ENCODE measurements at places on chromosomes 13 and 19.

DNA sequence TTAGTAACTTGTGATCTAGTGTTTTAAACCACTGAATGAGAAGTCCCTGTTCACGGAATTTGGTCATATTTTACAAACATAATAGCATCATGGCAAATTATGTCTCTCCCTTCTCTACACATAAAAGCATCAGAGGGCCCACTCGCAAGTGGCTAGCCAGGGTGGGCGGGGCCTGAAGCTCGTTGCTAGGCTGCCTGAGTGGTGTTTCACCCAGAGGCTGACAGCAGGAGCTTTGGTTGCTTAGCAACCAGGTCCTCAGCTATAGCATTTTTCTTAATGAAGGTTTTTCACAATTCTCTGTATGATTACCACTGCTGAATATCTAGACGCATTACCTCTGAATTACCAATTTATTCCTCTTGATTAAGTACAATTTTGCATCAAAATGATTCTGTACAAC is 126.5 kb downstream of the NALCN start:
- DNase-seq, result peak; percentile 7

DNA sequence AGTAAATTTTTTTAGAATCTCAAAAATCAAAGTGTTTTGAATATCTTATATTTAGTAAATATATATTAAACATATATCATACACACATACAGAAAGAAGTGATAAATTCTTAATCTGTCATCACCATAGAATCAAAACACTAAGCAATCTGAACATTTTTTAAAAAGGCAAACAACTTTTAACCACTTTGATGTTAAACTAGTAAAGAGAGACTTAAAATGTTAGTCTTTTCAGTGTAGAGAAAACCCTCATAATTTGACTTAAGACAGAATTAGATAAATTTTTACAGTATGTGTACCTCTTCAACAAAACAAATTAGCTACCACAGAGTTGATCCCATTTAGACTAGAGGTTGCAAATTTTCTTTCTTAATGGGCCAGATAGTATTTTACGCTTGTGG is 13.4 kb downstream of the SUPT20H start:
- no peak for DNase-seq

DNA sequence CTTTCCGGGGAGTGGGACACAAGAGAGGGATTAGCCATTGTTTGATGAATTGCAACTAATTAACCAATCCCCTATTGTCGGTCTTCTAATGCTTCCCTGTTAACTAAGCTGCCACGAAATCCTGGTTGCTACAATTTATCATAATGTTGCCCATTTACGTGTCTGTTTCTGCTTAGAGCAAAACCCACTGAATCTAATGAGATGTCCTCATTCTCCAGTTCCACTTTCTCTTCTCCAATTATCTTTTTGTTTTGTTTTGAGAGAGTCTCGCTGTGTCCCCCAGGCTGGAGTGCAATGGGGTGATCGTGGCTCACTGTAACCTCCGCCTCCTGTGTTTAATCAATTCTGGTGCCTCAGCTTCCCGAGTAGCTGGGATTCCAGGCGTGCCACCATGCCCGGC is 5.2 kb upstream of the DPP9 start:
- DNase-seq, result no peak

GRCh38 chr19:1238369-1239303 is 831 bp upstream of the CBARP start:
- DNase-seq, result no peak

DNA sequence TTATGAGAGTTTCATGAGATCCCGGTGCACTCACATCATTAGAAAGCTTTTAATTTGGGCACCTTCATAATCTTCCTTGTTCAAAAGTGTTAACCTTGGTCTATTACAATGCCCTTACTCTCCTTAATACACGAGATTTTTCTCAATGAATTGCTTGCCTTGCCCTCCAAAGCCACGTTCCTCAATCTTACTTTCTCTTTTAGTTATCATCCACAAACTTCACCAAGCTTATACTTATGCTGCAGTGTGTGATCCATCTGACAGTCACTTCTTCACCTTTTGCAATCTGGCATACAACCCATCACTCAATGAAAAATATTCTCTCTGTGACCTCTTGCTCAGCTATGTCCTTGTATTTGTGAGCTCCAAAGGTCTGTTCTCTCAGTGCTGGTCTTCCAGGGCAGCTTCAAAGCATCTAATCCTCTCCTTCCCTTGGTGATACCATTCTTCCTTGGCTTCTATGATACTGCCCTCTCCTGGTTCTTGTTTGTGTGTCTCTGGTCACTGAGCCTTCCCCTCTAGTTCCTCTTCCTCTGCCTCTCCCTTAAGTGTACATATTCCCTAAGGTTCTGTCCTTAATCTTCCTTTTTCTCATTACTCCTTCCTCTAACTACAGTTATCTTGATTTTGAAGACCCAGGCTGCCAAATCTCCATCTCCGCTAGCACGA is 202.2 kb upstream of the STARD13 start:
- no peak for DNase-seq

DNA sequence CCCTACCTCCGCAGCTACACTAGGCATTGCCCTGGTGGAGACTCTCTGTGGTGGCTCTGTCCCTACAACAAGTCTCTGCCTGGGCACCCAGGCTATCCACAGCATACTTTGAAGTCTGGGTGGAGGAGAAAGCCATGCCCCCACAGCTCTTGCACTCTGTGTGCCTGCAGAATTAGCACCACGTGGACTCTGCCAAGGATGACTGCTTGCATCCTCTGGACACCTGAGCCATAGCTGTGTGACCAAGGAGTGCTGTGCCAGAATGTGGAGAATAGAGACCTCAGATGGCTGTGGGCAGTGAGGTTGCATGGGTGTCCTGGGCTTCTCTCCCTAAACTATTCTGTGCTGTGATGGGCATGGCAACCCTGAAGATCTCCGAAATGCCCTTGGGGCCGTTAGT is 21.2 kb upstream of the MCF2L start:
- DNase-seq, result no peak

- no peak for DNase-seq
Measured at GRCh38 chr13:111623208-111623607, 302.8 kb downstream of the TEX29 start.

- DNase-seq, result no peak
Measured at GRCh38 chr13:27201661-27202060, 30.1 kb upstream of the USP12 start.

DNA sequence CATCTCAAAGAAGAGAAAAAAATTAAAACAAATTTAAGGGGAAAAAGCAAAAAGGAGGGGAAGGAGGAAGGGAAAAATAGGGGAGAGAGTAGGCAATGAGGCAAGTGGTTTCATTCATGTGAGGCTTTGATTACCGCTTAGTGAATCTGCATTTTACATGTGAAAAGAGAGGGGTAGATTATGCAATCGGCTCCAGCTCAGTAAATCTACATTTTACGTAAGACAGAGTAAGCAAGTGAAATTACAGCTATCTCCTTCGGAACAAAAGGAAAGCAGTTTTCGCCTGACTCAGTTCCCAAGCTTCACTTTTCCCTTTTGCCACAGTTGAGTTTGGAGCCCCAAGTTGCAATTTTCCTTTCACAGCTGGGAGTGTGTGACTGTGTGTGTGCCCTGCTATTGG is 16.0 kb upstream of the OLFM2 start:
- DNase-seq, result no peak

GRCh38 chr19:4908781-4909155 is 533 bp upstream of the UHRF1 start:
- DNase-seq, result no peak

DNA sequence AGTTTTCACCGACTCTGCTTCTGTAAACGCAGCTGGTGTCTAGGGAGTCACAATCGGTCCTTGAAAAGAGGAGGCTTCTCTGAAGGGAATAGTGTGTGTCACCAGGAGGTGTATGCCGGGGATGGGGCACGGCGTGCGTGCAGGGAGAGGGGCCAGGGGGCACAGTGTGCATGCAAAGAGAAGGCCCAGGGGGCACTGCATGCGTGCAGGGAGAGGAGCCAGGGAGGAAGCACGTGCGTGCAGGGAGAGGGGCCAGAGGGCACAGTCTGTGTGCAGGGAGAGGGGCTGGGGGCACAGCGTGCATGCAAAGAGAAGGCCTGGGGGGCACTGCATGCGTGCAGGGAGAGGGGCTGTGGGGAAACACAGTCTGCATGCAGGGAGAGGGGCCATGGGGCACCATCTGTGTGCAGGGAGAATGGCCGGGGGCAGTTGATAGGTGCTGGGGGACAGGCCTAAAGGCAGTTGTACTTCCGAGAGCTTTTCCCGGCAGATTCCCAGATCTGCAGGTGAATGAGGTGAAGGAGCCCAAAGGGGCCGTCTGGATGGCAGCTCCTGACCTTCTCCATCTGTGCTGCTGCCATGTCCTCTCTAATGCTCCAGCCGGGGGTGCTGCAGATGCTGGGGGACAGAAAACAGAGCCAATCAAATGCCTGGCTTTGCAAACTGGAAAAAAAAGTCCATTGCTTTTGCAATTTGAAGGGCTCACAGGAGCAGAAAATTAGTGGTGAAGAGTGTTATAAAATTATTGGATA is 36.4 kb downstream of the ATP11A start:
- DNase-seq, result no peak

DNA sequence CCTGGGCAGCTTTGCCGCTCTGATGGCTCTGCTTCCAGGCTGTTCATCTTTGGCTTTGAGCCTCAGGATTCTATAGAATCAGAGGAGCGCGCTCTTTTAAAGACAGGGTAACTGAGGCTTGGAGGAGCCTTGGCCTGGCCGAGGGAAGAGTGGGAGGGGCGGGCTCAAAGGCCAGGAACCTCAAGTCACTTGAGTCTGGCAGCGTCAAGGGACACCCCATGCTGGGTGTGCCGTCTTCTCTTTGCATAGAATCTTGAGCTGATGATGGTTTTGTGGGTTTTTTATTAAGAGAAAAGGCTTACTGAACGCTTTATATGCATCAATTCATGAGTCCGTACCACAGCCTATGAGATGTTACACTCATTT is 1.1 kb downstream of the PGLS start:
- no peak for DNase-seq

DNA sequence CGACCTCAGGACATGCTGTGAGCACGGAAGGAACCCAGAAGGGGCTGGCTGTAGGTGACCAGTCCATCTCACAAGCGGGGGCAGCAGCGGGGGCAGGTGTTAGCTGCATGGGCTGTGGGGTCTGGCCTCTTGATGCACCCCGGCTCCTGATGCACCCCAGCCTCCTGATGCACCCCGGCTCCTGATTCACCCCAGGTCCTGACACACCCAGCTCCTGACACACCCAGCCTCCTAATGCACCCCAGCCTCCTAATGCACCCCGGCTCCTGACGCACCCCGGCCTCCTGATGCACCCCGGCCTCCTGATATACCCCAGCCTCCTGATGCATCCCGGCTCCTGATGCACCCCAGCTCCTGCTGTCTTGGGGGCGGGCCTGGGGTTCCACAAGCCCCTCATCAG is 7.4 kb downstream of the LSM7 start:
- DNase-seq, result no peak

DNA sequence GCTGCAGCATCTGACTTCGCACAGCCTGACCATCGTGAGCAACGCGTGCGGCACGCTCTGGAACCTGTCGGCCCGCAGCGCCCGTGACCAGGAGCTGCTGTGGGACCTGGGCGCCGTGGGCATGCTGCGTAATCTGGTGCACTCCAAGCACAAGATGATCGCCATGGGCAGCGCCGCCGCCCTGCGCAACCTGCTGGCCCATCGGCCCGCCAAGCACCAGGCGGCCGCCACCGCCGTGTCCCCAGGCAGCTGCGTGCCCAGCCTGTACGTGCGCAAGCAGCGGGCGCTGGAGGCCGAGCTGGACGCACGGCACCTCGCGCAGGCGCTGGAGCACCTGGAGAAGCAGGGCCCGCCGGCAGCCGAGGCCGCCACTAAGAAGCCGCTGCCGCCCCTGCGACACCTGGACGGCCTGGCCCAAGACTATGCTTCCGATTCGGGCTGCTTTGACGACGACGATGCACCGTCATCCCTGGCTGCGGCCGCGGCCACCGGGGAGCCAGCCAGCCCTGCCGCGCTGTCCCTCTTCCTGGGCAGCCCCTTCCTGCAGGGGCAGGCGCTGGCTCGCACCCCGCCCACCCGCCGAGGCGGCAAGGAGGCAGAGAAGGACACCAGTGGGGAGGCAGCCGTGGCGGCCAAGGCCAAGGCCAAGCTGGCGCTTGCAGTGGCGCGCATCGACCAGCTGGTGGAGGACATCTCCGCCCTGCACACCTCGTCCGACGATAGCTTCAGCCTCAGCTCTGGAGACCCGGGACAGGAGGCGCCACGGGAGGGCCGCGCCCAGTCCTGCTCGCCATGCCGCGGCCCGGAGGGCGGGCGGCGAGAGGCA is 13.6 kb downstream of the C19orf25 start:
- no peak for DNase-seq

DNA sequence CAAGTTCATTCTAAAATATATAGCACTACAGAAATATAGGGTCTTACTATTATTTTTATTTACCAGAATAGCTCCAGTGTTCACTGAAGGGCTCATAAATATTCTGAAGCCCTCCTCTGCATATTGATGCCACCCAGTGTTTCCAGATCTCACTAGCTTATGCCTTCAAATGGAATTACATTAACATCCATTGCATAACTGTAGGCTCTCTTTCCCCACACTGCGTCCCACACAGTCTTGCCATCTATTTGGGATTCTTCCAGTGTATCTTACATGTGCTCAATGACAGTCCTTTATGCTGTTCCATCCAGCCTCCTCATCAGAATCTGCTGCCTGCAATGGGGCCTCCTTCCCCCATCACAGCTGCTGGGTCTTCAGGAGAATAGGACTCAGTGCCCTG is 137.2 kb downstream of the CYSLTR2 start:
- no peak for DNase-seq

- peak; percentile 57 for DNase-seq
Measured at GRCh38 chr19:18496167-18496979, 25.5 kb downstream of the ELL start.

DNA sequence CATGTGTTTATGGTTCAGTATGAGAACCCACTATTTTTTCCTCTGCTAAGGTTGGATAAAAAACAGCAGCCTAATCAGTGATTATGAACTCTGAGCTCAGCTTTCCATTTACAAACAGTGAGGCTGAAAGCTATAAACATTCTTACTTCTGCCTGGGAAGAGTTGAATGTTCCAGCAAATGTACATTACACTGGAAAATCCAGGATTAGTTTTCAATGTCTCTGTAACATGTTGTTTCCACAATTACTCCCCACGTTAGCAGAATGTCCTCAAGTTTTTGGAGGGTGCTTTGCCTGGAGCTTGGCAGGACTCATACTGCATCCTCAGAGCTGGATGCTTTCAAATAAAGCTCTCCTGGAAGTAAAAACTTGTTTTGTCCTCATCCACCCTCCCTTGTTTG is 150.4 kb downstream of the POSTN start:
- DNase-seq, result no peak

GRCh38 chr19:2546128-2547032 is 70.5 kb downstream of the GADD45B start:
- no peak for DNase-seq

Data from Caki2 (cell line).